Activated gamma-delta T cell treated with anti-CD3 and anti-CD28 coated beads, Interleukin-2, amount 50 U/mL, for 16 hours (primary cell): ENCODE measurements at places on chromosomes 6 and 20.

DNA sequence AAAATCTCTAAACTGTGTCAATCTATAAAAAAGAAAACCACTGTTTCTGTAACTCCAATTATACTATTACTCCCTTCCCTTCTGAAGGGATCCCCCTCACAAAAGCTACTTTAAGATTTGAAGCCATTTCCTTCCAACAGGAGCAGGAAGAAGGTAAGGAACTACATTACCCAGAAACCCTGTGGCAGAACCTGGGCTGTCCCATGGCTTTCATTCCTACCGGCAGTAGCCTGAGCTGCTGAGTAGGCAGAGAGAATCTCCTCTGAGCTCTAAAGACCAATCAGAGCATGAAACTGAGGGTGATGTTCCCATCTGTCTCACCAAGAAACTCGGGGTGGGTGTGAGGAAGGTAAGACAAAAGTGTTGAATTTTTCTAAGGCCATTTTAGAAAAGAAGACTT lies 108.0 kb upstream of the LRFN2 start:
- no peak for DNase-seq

GRCh38 chr20:63454731-63455567 lies 17.5 kb downstream of the KCNQ2 start:
- no peak for DNase-seq

DNA sequence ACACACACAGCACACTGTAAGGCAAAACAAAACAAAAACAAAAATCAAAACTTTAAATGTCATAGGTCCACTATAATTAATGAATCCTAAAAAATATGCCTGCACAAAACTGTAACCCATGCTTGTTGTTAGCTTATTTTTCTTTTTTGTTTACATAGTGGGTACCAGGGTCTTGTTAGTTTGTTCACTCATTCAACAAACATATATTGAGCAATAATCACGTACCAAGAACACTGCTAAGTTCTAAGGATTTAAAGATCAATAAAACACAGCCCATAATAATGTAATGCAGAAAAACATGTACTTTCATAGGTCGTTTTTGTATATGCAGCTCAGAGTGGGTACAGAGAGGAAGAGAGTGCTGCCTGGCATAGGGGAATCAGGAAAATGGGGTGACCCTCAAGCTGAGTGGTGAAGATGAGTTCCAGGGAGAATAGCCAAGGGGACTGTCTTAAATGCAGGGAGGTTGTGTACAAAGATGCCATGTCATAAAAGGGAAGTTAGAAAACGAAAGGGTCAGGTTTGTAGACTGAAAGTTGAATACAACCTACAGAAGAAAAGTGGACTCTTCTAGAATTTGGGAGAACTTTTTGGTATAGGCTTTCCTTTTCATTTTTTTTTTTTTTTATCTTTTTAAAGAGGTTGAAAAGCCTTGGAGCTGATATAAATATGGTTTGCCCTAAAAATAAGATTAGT lies 113.3 kb upstream of the TBX18 start:
- DNase-seq, result no peak

DNA sequence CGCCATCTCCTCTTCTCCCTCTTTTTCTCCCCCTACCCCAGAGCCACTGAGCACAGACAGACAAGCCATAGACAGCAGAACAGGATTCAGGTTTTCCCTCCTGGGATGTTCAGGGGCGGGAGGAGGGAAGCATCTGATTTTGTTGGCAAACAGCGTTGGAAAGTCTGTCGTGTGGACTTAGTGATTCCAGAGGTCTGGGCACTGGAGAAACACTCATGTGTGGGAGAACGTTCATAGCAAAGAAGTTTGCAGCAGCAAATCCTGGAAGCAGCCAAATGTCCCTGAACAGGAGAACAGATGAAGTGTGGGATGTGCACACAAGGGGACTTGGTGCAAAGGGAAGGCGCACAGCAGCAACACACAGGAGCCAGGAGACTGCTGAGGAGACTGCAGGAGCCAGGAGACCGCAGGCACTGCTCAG lies 264.1 kb upstream of the CDYL start:
- no peak for DNase-seq

DNA sequence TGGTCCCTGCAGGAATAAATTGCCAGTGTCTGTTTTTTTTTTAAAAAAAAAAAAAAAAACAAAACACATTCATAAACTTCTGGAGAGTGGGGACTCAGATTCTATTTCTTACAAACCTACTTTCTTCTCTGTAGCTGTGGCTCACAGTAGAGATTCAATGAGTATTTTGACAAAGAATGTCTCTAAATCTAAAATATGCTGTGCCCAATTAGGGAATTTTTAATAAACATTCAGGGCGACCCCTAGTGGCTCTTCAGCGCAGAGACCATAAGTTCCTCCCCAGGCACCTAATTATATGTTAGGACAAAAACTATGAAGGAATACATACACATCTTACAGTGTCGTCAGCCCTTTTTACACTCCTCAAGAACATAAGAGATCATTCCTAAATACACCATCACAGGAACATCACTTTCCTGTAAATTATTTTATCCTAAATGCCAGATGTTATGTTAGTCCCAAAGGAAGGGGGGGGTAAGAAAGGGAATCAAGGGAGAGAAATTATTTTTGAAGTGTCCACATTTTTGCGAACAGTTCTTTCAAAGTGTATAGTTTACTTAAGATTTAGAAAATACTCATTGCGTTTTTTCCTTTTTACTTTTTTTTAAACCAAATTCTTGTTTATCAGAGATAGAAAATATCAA lies 21.8 kb upstream of the NAA20 start:
- peak; percentile 4 for DNase-seq

- no peak for DNase-seq
Observed at GRCh38 chr6:102223942-102224341, 830.4 kb downstream of the GRIK2 start.

DNA sequence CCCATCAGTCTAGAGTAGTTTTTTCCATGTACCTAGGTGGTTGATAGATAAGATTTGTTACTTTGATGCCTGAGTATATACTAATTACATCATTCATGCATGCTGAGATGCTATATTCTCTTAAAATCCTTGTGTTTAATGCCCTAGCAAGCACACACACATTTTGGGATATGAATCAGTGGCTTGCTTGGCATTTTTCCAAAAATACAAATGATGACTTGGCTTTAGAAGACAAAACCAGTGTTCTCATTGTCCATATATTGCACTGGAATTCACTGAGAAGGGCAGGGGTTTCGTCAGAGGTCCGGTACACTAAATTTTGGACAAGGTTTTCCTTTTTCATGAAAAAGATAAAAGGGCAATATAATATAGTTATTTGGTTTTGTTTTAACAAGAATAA lies 24.9 kb downstream of the GTPBP2 start:
- no peak for DNase-seq

DNA sequence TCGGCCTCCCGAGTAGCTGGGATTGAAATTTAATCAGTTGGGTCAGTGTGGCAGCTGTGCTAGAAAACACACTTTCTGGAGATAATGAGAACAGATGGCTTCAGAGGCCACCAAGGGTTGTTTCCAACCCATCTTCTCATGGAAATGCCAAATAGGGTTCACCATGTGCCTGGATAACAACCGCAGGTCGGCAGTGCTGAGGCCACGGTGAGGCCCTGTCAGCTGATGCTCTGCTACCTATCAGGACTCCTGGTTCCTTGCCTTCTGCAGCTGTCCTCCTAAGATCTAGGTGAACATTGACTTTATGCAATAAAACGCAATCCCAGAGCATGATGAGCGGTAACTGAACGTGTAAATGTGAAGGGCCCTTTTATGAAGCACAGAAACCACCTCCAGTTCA lies 139.3 kb upstream of the SNX9 start:
- DNase-seq, result no peak

GRCh38 chr20:58967652-58968429 lies 13.2 kb upstream of the NELFCD start:
- no peak for DNase-seq

- DNase-seq, result no peak
Observed at GRCh38 chr6:127786109-127786508, 114.7 kb downstream of the THEMIS start.

GRCh38 chr6:34489207-34489805 lies 23.4 kb downstream of the PACSIN1 start:
- no peak for DNase-seq

DNA sequence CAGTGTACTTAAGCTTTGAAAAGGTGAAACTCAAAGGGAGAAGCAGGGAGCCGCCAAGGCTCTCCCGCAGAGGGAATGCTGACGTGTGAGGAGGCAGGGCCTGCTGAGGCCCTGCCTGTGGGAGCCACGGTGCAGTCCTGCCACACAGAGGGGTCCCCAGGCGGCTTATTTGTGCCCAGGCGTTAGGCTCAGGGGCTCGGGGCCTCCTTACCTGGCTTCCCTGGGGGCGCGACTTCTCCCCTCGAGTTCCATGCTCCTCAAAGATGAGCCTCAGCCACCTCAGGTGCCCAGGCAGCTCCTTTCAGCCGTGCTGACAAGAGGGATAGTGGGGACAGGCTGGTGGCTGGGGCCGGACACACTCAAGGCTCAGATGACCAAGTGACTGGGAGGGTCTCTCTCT lies 2.2 kb upstream of the KIF25 start:
- DNase-seq, result no peak

DNA sequence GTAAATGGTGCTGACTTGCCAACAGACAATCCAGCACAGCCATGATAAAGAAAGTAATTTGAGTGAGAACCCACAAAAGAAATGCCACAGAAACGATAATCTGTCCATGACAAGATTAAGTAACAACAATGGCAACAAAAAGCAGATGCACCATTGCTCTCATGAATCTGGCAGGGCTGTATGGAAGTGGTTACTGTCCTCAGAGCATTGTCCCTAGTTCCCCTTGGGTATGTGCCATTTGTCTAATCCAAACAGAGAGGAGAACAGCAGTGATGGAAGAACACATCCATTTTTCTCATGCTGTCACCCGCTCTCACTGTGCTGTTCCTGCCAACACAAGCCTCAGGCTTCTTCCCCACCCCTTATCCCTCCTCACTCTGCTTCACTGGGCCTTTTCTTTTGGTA lies 65.8 kb downstream of the REV3L start:
- no peak for DNase-seq

DNA sequence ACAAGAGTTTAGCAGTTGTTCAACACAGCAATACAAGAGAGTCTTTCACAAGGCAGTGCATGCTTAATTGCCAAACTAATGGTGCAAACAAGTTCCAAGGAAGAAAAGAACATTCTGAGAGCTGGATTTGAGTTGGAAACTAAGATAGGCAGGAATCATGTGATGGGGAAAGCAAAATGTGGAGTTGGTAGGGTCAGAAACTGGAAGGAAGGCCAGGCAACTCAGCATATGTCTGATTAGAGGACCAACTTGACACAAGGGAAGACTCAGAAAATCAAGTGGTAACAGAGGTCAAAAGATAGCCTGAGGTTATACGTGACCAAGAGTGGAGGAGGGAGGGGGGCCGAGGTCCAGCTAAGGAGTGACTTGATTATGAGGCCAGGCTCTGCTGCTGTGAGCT lies 117.3 kb downstream of the SMLR1 start:
- DNase-seq, result no peak

- DNase-seq, result no peak
Observed at GRCh38 chr6:41199552-41200246, 1.2 kb downstream of the TREML2 start.

GRCh38 chr20:54172856-54173652 lies 732 bp downstream of the CYP24A1 start:
- no peak for DNase-seq

- DNase-seq, result no peak
Observed at GRCh38 chr6:69918813-69919475, 52.6 kb downstream of the COL19A1 start.

DNA sequence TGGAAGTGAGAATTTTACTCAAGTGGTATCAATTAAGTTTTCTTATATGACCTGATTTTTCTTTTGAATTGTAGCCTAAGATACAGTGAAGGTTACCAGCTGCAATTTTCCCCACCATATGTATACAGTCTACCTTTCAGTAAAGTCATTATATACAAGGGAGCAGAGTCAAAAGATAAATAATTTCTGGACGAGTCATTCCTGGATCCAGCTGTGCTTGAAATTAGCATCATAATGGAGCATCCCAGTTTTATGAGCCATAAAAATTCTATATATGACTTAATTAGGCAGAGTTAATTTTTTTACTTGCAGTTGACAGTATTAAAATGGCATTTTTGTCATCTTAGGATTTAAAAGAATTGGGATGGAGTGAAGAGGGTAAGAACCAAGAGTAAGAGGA lies 1008.4 kb downstream of the PHF3 start:
- no peak for DNase-seq

DNA sequence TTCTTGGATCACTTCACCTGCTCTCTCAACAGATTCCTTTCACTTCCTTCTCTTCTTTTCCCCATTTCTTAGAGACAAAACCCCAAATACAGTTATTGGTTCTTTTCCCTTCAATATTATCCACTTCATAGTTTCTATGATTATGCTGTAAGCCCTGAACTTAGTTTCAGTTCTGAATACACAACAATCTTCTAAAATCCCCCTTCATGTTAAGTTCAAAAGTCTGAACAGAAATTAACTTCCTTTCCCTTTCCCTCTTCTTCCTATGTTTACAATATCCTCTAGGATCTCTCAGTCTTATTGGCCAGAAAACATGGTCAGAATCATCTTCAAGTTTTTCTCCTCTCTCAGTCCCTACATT lies 57.7 kb downstream of the OGFRL1 start:
- DNase-seq, result no peak

- no peak for DNase-seq
Observed at GRCh38 chr6:168712993-168713392, 272.0 kb downstream of the SMOC2 start.

- DNase-seq, result no peak
Observed at GRCh38 chr20:61649860-61650162, 397.8 kb downstream of the CDH4 start.

DNA sequence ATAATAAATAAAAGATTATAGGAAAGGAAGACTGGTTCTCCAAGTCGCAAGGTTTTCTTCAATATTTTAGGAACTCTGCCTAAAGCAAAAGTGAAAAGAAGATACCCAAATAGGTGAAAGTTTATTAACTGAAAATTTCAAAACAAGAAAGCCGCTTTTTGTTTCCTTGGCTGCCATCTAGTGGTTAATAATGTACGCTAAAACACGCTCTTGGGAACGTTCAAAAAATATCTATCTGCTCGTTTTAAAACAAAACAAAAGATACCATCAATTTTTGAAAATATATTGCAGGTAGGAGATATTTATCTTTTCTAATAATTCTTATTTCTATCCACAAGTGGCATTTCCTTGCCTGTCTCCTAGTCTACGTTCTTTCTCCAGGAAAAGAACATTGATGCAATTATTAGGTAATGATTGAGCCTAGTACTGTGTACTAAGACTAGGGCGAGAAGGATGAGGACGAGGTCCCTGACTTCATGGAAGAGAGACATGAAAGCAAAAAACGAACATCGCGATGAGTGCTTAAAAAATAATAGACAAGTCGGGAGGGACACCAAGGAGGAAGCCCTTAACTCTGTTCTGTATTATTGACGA lies 97.2 kb downstream of the SPTLC3 start:
- DNase-seq, result no peak

- no peak for DNase-seq
Observed at GRCh38 chr6:35216851-35217811, 3.4 kb downstream of the SCUBE3 start.

GRCh38 chr6:287489-287860 lies 4.8 kb upstream of the DUSP22 start:
- no peak for DNase-seq

GRCh38 chr20:60459212-60459611 lies 501.0 kb downstream of the CDH26 start:
- no peak for DNase-seq
